ENCODE measurements at places on chromosomes 16 and 17. TPM values are rescaled to one million over a fixed set of nuclear protein-coding genes. Genes with fewer than 3 reads are reported as not detected.

The ALOX15 gene
- total RNA-seq = not detected

The AIPL1 gene
- not detected for total RNA-seq

The ITGA2B gene
- not detected for total RNA-seq

The PSMB3 gene
- total RNA-seq = 128 TPM

The MT3 gene
- total RNA-seq = not detected

The ITGAD gene
- total RNA-seq = not detected

The OR1F1 gene
- total RNA-seq = not detected

DNA sequence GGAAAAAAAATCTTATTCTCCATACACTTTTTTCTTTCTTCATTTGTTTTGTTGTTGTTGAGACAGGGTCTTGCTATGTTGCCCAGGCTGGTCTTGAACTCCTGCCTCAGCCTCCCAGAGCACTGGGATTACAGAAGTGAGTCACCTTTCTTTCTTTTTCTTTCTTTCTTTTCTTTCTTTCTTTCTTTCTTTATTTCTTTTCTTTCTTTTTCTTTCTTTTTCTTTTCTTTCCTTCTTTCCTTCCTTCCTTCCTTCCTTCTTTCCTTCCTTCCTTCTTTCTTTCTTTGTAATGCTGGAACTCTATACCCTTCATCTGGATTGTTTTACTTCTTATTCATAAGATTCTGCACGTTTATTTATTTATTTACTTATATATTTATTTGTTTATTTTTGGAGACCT is 94.5 kb upstream of the TNRC6A start:
- H3K27me3 ChIP-seq = no peaks in the 10 kb centered on the region
- H3K27ac ChIP-seq = no peak overlapping the region
- no peak for DNase-seq
- no peaks in the 10 kb centered on the region for H3K36me3 ChIP-seq

DNA sequence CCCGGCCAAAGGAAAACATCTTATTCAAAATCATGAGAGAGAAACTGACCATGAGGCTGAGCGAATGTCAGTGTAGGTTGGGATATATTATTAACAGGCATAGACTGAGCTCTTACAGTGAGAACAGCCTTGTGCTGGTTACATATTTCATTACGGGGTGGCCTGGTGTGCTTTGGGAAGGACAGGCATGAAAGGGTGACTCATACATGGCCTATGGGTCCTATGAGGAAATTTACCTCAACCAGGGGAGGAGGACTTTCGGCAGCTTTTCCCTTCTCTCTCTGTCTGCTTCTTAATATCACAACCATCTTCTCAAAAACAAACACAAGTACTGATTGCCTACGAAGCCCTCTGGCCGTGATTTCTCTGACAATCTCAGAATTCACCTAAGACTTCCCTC is 579.1 kb downstream of the CDH13 start:
- H3K4me3 ChIP-seq = no peak overlapping the region
- no peaks in the 10 kb centered on the region for H3K4me1 ChIP-seq
- H3K27me3 ChIP-seq = no peaks in the 10 kb centered on the region
- no peak for DNase-seq
- H3K27ac ChIP-seq = no peak overlapping the region

DNA sequence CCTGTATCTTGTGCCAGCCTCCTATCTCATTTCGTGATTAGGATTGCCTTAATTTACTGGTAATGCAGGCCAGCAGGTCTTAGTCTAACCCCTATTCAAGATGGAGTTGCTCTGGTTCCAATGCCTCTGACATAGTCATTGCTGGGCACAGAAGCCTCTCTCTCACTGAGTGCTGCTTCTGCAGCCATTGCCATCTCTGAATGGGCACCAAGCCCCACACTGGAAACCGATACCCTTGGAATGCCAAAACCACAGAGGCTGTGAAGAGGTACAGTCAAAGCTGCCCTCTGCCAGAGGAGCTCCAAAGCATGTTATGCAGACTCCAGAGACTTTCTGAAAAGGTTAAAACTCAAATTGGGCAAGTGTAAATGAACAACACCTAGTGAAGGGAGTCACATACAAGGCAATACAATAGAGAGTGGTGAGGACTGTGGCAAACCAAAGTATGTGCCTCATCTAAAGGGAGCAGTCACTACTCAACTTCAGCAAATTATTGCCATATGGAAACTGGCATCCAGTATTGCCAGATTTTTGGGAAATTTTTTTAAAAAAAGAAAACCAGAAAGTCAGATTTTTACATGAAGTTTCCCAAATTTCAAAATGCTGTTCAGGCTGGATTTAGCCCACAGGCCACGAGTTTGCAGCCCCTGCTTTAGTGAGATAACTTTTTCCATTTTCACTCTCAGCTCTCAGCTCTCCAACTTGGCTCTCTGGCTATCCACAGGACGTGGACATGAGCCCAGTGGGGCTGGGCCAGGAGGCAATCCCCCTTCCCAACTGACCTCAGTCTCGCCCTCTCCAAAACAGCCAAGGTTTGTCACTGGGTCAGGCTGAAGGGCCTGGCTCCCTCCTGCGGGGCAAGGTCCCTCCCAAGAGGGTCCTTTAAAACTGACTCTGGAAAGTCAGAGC is 2.1 kb upstream of the MMP2 start:
- H3K27ac ChIP-seq = no peak overlapping the region
- H3K27me3 ChIP-seq = no peaks in the 10 kb centered on the region
- no peak overlapping the region for H3K4me3 ChIP-seq
- H3K4me1 ChIP-seq = peaks cover 51% of the 10 kb centered on the region
- no peak for DNase-seq
- H3K36me3 ChIP-seq = no peaks in the 10 kb centered on the region

DNA sequence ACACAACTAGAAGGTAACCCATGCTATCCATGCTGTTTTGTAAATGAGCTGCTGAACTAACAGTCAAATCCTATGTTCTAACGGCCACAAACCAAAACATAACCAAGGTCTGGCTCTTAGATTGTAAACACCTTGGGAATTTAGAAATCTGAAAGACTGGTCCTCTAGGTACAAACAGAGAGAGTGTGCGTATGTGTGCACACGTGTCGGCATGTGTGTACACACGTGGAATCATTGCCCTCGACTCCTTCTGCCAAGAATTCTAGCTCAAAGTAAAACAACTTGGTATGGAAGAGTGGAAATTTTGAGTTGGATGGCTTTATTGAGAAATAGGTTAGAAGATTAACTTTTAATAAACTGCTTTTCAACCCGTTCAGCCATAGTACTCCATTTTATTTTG is 18.1 kb upstream of the GHDC start:
- H3K4me1 ChIP-seq = peaks cover 9% of the 10 kb centered on the region
- H3K36me3 ChIP-seq = peaks cover 100% of the 10 kb centered on the region
- peak overlapping the region; percentile 28 for H3K27ac ChIP-seq
- H3K4me3 ChIP-seq = no peak overlapping the region
- no peaks in the 10 kb centered on the region for H3K27me3 ChIP-seq

GRCh38 chr17:61456061-61456681 is 3.9 kb downstream of the TBX4 start:
- H3K27ac ChIP-seq = no peak overlapping the region
- H3K4me1 ChIP-seq = peaks cover 16% of the 10 kb centered on the region
- H3K27me3 ChIP-seq = peaks cover 51% of the 10 kb centered on the region
- H3K36me3 ChIP-seq = no peaks in the 10 kb centered on the region

- peaks cover 6% of the 10 kb centered on the region for H3K4me1 ChIP-seq
- H3K27ac ChIP-seq = no peak overlapping the region
- no peak overlapping the region for H3K4me3 ChIP-seq
- peaks cover 10% of the 10 kb centered on the region for H3K27me3 ChIP-seq
- H3K36me3 ChIP-seq = no peaks in the 10 kb centered on the region
Observed at GRCh38 chr16:26747760-26748159, 319.0 kb upstream of the C16orf82 start.

DNA sequence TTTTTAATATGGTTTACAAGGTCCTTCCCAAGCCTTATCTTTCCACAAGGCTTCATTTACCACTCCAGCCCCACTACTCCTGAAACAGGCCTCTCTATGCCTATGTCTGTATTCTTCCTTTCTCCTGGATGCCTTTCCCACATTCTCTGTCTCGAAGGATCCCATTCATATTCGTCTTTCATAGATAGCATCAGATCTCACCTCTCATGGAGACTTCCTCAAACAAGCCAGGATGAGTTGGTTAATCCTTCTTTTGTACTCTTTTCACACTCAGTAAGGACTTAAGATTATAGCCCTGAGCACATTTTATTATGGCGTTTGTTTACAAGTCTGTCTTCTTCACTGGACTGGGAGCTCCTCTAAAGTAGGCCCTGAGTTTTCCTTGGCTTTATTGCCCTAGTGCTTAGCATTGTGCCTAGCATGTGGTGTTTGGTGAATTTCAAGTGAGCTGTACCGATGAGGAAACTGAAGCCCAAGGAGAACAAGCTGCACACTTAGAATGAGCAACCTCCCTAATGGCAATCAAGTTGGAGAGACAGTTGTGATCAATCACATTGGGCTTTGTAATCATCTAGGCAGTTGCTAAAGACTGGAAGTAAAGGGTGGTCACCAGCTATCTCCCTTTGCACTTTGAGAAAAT is 10.0 kb upstream of the TBX4 start:
- DNase-seq = no peak
- no peaks in the 10 kb centered on the region for H3K27me3 ChIP-seq
- H3K4me3 ChIP-seq = no peak overlapping the region
- H3K36me3 ChIP-seq = no peaks in the 10 kb centered on the region
- no peak overlapping the region for H3K27ac ChIP-seq

DNA sequence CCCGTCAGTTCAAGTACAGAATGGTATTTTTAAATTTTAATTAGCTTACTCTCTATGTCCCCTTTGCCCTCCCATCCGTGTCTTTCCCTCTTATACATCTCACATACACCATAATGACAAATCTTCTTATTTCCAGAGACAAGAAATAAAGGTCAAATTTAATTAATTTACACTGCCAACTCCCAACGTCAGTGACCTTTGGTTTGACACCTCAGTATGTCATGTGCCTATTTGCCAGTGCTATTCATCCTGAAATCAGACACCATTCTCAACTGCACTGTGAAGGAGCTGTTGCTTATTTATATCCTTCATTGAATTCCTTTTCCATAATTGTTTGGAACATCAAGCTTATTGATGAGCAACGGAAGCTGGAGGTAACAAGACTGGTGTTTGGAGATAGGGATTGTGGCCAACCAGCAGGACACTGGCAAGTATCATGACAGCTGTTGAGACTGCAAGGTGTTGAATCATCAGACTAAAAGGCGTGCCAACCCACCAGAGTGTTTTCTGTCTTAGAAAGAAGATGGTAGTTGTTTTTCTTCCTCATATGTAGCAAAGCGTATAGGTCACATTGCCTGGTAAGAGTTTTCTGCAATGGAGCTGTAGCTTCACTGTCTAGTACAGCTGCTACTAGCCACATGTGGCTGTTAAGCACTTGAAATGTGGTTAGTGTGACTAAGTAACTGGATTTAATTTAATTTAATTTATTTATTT is 12.5 kb downstream of the CALCOCO2 start:
- no peak overlapping the region for H3K4me3 ChIP-seq
- H3K36me3 ChIP-seq = peaks cover 21% of the 10 kb centered on the region
- H3K27ac ChIP-seq = no peak overlapping the region
- H3K4me1 ChIP-seq = peaks cover 19% of the 10 kb centered on the region
- no peak for DNase-seq

DNA sequence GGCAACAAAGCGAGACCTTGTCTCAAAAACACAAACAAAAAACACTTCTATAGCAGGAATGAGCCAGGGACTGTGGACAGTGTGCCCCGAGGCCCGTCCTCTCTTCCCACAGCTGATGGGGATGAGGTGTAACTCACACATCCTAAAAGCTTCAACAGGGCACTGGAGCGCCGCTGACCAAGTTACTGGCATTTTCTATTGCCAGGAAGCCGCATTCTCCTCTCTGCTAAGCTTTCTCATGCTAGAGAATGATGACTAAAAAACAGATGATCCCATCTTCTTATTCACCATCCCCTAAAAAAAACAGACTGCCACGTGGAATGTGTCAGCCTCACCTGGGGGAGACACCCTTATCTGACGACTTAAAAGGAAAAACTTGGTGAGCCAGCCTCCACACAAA is 16.3 kb downstream of the CARHSP1 start:
- peak overlapping the region; percentile 53 for H3K27ac ChIP-seq
- DNase-seq = no peak
- no peak overlapping the region for H3K4me3 ChIP-seq
- H3K27me3 ChIP-seq = no peaks in the 10 kb centered on the region

DNA sequence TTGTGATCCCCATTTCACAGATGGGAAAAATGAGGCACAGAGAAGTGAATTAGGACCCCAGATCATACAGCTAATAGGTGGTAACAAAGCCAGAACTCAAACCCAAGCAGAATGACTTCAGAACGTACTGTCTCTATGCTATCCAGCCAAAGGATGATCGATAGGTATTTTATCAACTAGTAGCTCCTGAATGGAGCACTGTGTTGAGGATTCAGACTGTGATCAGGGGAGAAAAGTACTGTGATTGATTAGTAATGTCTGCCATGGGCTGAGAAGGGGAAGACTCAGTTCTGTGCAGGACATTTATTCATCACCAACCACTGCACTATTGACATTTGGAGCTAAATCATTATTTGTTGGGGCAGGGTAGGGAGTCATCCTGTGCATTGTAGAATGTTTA is 38.7 kb downstream of the CACNG4 start:
- no peaks in the 10 kb centered on the region for H3K36me3 ChIP-seq
- H3K27me3 ChIP-seq = no peaks in the 10 kb centered on the region
- H3K27ac ChIP-seq = no peak overlapping the region
- no peak for DNase-seq
- H3K4me1 ChIP-seq = no peaks in the 10 kb centered on the region

- no peak overlapping the region for H3K4me3 ChIP-seq
- no peak for DNase-seq
- H3K27me3 ChIP-seq = peaks cover 4% of the 10 kb centered on the region
- H3K4me1 ChIP-seq = peaks cover 5% of the 10 kb centered on the region
Observed at GRCh38 chr16:56910654-56911539, 21.0 kb upstream of the HERPUD1 start.

GRCh38 chr17:12622726-12623125 is 43.0 kb upstream of the MYOCD start:
- H3K27me3 ChIP-seq = no peaks in the 10 kb centered on the region
- H3K36me3 ChIP-seq = no peaks in the 10 kb centered on the region
- no peak overlapping the region for H3K27ac ChIP-seq
- no peak overlapping the region for H3K4me3 ChIP-seq
- no peaks in the 10 kb centered on the region for H3K4me1 ChIP-seq

- H3K4me3 ChIP-seq = no peak overlapping the region
- H3K36me3 ChIP-seq = no peaks in the 10 kb centered on the region
- no peaks in the 10 kb centered on the region for H3K27me3 ChIP-seq
- no peak overlapping the region for H3K27ac ChIP-seq
- DNase-seq = no peak
- H3K4me1 ChIP-seq = no peaks in the 10 kb centered on the region
Observed at GRCh38 chr17:71983828-71984227, 137.0 kb upstream of the SOX9 start.

DNA sequence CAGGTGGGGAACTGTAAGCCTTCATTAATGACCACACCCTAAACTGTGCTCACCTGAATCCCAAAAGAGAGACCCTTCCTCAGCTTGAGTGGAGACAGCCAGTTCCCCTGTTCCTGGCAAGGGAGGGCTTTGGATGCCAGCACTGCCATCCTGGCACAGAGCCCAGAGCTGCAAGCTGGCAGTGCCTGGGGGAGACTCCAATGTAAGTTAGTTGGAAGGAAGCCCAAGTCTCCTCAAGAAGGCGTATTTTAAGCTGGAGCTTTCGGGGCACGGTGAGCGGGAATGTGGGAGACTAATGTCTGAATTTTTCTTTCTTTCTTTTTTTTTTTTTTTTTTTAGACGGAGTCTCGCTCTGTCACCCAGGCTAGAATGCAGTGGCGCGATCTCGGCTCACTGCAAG is 4.7 kb downstream of the CDC42EP4 start:
- peak overlapping the region; percentile 80 for H3K4me3 ChIP-seq
- peak overlapping the region; percentile 100 for H3K27ac ChIP-seq
- peaks cover 44% of the 10 kb centered on the region for H3K4me1 ChIP-seq
- DNase-seq = no peak

- H3K27ac ChIP-seq = no peak overlapping the region
- no peaks in the 10 kb centered on the region for H3K4me1 ChIP-seq
- no peaks in the 10 kb centered on the region for H3K36me3 ChIP-seq
Observed at GRCh38 chr16:49366669-49367068, 6.9 kb upstream of the C16orf78 start.

Measured in esophagus squamous epithelium (tissue), 5 donors.